Stimulated activated CD4-positive, alpha-beta T cell treated with anti-CD3 and anti-CD28 coated beads, Interleukin-15, amount 100 ng/mL, for 24 hours (primary cell): ENCODE measurements at places on chromosomes 13 and 19.

- peak; percentile 31 for DNase-seq
These were observed at the start of gene ATP7B for GRCh38 chr13:52010890-52011631. Gene ATP7B, minus strand, starts transcription at chr13:52011450. Its CDS starts 113 bp downstream, at chr13:52011337.

DNA sequence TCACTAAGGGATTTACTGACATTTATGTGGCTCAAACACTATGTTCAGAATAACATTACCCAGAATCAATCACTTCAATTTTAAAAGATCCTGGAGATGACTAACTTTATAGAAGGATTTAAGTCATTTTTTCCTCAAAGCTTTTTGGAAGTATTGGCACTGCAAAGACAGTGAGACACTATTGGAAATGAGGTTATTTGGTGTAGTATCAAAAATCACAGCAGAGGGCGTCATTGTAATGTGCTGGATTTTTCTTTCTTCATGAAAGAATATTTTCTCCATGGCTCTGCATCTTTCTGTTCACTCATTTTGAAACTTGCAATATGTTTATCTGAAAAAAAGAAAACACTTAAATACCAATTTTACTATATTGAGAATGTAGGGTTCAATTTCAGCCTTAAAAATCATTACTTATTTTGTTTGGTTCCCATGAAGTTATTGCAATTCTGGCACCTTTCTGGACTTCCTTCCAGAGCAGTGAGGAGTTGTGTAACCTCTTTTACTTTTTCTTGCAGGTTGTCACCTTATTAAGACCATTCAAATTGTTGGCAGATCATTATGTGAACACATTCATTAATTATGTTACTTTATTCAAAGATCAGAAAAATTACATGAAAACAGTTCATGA lies 3.7 kb upstream of the CSNK1A1L start:
- DNase-seq: no peak

- no peak for DNase-seq
These were observed 62.0 kb downstream of the TEX29 start for GRCh38 chr13:111382411-111382810.

GRCh38 chr13:87810920-87811344 lies 139.8 kb downstream of the SLITRK5 start:
- no peak for DNase-seq

GRCh38 chr19:32702010-32702409 lies 10.4 kb downstream of the NUDT19 start:
- DNase-seq: no peak

DNA sequence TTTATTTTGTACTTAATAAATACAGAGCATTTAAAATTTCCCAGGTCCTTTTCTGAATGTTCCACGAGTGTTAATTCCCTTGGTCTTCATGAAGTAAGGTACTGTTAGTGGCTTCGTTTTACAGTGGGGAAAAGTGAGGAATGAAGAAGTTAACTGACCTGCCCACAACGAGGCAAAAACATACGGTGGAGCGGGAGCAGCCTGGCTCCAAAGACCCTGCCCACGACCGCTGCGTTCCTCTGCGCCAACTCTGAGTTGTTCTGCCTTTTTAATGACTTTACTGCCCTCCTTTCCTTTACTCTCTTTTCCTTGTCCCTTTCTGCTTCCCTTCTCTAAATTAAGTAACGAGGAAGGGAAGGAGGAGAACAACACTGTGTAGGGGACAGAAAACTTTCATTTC lies 392.9 kb downstream of the PCDH9 start:
- no peak for DNase-seq

- DNase-seq: no peak
These were observed 19.0 kb downstream of the BIVM start for GRCh38 chr13:102817907-102818306.

DNA sequence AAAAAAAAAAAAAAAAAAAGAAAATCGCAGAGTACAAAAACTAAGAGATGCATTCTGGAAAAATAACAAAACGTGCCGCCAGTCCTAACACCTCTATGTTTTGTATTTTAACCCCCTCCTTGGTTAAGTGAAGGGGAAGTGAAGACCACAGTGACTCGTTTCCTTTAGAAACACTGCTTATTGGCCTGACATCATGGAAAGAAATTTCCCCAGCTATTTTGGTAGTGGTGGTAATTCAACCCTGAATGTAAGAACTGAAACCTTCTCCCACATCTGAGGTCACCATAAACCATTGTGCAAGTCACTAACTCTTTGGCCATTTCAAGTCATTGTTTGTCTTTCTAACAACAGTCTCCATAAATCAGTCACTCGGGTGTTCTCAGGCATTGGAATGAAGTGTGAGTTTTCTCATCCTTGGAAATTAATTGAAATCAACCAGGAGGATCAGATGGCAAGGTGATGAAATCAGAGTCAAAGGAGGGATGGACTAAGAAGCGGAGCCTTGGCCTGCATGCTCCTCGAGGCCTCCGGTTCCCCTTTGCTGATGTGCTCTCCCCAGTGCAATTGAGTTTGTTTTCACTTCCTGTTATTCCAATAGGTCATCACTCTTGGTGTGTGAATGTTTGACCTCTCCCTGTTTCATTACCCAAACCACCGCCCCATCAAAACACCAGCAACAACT lies 443.9 kb downstream of the FGF9 start:
- DNase-seq: peak; percentile 14

DNA sequence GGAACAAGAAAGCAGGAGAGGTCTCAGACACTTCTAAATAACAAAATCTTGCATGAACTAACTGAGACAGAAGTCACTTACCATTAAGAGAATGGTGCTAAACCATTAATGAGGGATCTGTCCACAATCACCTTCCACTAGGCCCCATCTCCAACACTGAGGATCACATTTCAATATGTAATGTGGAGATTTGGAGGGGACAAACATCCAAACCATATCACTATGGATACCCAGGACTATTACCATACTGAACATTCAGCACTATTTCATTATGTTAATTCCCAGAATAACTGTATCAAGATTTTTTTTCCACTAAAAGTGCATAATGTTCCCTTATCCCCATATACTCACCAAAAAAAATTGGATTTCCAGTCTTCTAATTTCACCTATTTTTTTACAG lies 491.8 kb downstream of the LMO7 start:
- DNase-seq: no peak

DNA sequence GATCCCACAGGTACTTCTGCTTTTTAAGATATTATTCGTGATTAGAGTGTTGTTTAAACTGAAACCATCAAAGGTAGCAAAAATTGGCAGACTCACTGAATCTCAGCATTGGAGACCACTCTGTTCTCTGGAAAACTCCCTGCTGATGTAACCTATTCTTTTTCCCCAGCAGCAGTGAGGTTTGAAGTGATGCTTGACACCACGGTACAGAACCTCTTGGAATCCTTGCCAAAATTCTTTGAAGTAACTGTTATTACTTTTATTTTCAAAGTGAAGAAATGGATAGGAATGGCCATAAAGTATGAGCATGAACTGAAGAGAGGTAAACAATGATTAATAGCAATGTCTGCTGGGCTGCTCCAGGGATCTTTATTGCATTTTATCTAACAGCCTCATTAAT lies 66.4 kb upstream of the KL start:
- DNase-seq: no peak

- no peak for DNase-seq
These were observed 53.4 kb downstream of the KDM4B start for GRCh38 chr19:5022066-5022860.

- no peak for DNase-seq
These were observed 33.5 kb downstream of the ZNF844 start for GRCh38 chr19:12098040-12098439.
